ENCODE measurements at places on chromosomes 11 and 22.
A peak's percentile ranks its signal among the peaks of the same experiment; 100 is the strongest.

DNA sequence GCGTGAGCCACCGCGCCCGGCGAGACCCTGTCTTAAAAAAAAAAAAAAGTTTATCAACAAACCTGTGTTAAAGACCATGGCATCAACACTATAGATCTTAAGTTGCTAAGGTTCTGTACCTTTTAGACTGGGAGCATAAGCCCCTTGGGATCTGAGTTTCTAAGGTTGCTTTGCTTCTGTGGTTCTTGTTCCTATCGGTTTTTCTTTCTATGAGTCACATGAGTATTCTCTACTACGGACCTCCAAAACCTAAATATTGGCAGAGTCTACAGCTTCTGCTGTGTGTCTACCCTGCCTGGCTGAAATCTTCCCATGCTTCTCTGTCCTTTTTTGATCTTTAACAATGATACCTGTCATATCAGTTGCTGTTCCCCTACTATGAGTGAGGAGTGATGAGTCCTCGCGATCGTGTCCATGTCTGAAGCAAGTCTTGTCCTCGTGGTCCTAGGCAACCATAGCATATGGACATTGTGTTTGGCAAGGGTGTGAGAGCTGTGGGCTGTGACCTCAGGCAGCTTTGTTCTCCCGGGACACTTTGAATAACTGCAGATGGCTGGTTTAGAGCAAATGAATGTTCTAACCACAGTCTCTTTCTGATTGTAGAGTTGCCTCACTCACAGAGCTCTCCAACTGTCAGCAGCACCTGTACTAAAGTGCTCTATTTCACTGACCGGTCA lies 9.0 kb upstream of the DLAT start:
- DNase-seq, result no peak

- no peak for DNase-seq
These were observed 102.7 kb downstream of the FAR1 start for GRCh38 chr11:13771151-13771550.

- DNase-seq, result no peak
These were observed 21.7 kb downstream of the CCDC81 start for GRCh38 chr11:86396396-86396795.

DNA sequence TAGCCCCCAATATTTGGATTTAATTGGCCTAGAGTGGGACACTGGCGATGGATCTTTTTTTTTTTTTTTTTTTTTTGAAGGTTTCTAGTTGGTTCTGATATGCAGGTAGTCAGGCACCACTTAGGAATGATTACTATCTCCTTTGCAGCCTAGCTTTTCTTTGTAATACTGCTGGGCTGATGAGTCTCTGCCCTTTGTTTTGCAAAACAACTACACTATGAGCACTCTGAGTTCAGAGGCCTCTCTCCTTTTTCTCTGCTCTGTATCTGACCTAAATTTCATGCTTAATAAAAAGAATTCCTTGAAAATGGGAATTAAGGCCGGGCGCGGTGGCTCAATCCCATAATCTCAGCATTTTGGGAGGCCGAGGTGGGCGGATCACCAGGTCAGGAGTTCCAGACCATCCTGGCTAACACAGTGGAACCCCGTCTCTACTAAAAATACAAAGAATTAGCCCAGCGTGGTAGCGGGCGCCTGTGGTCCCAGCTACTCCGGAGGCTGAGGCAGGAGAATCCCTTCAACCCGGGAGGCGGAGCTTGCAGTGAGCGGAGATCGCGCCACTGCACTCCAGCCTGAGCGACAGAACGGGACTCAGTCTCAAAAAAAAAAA lies 1312.3 kb downstream of the FAM181B start:
- DNase-seq, result no peak

- DNase-seq, result no peak
These were observed 83.5 kb downstream of the C22orf31 start for GRCh38 chr22:28978158-28978557.

DNA sequence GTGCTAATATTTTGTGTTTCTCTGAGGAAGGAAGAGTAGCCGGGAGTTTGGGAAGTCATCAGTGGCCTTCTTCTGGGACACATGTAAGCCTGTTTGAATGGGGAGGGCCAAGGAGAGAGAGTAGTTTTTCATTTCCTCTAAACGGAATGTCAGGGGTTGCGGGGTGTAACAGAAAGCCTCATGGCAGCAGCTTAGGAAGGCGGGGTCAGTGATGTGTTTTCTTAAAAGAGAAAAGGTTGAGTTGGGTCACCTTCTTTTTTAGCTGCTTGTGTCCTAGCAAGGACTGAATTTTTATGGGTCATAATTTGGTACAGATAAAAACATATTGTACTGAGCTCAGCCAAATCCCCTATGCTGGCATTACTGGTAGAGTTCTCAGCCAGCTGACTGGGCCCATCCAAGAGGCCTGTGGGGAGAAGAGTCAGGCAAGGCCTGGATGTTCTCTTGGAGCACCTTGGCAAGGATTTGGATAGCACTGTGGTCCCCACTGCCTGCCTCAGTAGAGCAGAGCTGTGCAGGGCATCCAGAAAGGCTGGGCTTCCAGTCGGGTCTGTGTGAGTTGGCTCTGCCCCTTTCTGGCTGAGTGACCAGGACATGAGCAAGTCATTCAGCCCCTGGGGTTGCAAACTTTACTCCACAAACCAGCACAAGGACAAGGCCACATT lies 29.4 kb upstream of the NAV2 start:
- no peak for DNase-seq

DNA sequence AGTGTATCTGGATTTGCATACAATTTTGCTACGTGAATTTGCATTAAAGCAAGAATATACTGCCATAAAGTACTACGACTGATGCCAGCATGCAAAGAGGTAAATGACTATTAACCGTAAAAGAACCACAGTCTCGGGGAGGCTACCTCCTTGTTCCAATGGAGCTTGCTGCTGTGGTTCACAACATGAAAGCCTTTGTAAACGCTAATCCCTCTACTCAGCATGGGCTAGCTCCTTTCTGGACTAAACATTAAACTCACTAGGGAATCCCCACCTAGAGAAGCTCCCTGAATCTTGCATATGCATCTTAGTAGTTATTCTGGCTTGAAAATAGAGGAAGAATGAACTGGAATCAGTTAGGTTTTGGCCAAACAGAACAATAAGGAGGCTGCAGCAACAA lies 60.5 kb upstream of the ARHGAP32 start:
- no peak for DNase-seq

GRCh38 chr11:83063073-83063754 lies 8.5 kb downstream of the RAB30 start:
- no peak for DNase-seq

- DNase-seq, result no peak
These were observed 605.6 kb downstream of the SOX6 start for GRCh38 chr11:15750535-15751308.

DNA sequence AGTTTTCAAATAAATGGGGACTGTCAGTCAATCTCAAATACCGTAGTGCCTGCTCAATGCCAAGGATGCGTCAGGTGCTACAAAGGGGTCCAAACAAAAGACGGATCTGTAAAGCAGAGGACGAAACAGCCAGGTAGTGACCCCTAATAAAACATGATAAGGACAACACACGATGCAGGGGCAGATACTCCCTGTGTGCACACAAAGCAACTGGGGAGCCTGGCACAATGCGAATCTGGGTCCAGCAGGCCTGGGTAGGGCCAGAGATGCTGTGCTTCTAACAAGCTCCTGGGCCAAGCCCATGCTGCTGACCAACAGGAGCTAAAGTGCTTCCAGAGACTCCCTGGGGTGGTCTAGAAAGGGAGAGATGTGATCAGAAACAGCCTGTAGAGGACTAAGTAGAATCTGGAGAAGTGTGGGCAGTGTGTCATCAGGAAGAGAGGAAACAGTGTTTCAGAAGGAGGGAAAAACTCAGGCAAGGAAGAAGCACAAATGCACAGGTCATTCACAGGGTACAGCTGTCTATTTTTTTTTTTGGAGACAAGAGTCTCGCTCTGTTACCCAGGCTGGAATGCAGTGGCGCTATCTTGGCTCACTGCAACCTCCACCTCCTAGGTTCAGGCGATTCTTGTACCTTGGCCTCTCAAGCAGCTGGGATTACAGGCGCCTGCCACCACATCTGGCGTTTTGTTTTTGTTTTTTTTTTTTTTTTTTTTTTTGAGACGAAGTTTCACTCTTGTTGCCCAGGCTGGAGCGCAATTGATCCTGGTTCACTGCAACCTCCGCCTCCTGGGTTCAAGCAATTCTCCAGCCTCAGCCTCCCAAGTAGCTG lies 74.5 kb downstream of the MICAL3 start:
- no peak for DNase-seq

GRCh38 chr22:39090426-39091064 lies 6.5 kb upstream of the APOBEC3H start:
- no peak for DNase-seq

- no peak for DNase-seq
These were observed 57.3 kb downstream of the OTOG start for GRCh38 chr11:17604201-17604914.

GRCh38 chr22:23414727-23415489 lies 165.2 kb downstream of the IGLL1 start:
- no peak for DNase-seq

DNA sequence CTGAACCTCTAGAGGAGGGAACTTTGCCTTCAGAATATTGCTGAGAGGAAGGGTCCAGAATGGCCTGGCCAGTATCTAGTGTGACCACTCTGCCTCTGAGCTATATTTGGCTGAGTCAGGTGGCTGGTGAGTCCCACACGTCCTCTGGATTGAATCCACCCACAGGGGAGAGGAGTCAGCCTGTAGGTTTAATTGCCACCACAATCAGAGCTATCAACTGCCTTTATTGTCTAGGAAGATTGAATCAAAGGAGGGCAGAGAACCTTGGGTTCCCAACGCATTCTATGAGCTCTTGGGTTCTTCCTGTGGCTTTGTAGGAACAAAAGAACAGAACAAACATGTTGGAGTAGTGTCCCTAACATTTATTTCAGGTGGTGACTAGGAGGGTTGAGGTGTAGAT lies 67.7 kb downstream of the ST3GAL4 start:
- DNase-seq, result no peak

DNA sequence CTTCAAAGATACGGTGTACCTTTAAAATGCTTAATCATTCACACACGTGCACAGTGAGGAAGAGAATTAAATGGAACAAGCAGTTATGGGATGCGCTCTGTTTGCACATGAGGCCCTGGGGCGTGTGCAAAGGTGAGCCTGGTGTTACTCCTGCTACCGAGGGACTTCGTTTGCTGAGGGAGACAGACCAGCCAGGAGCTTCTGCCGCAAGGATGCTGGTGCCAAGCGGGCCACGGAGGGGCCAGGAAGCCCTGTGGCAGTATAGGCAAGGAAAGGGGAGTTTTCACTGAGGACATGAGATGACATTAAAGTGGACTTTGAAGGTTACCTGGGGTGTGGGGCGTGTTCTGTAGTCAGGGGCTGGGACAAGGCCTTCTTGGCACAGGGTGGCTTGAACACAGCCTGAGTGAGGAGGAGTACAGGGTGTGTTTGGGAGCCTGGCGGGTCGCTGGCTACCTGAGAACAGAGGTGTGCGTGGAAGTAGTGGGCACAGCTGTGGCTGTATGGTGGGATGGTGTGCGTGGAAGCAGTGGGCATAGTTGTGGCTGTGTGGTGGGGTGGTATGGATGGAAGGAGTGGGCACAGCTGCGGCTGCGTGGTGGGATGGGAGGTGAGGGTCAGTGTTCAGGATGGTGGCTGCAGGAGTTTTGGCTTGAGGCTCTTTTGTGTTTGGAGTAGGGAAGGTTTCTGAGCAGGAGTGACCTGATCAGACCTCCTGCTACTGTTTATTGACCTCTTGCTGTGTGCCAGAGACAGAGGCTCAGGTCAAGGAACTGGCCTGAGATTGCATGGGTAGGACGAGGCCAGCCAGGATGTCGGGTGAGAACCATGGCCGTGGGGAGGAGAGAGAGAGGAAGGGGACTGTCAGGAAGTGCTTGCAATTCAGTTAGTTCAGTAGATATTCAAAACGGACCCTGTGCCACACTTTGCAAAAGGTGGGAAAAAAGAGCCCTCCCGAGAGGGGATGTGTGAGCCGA lies 13.7 kb downstream of the TBC1D22A start:
- DNase-seq, result no peak

GRCh38 chr11:2194877-2195755 lies 23.5 kb upstream of the TH start:
- DNase-seq, result peak; percentile 77

DNA sequence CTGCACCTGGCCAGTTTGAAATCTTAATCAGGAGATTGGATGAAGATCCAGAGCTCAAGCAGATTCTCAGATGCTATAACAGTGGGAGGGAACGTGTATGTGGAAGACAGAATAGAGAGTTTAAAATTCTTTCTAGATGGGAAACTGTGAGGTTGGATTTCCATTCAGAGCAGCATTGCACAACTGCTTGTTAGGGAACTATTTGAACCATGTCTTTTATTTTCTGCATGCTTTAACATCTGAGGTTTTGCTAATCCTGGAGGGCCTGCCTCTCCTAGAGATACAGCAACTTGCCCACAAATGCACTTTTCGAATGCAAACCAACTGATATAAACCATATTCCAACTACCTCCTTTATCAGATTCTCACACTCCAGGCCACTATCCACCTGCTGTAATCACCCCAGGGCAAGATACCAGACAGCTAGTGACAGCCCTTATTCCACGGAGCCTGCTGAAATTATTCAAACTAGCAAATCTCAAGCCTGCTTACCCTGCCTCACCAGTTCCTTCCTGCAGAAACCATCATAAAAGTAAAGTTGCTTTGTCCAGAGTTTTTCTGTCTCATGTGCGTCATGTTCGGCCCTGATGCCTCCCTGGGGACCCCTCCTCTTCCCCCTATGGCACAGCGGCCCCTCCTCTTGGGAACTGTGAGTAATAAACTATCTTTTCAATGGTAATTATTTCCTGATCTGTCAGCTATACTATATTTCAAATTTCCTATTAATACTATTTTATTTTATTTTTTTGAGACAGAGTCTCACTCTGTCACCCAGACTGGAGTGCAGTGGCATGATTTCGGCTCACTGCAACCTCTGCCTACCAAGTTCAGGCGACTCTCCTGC lies 18.4 kb upstream of the SEC14L4 start:
- DNase-seq, result no peak

GRCh38 chr11:132670921-132671675 lies 861.2 kb downstream of the OPCML start:
- DNase-seq, result no peak

- DNase-seq, result no peak
These were observed 16.9 kb upstream of the SIK2 start for GRCh38 chr11:111585371-111585770.

GRCh38 chr11:120227228-120227852 lies 12.6 kb upstream of the POU2F3 start:
- no peak for DNase-seq

GRCh38 chr11:76219243-76219642 lies 12.9 kb upstream of the WNT11 start:
- DNase-seq, result no peak

DNA sequence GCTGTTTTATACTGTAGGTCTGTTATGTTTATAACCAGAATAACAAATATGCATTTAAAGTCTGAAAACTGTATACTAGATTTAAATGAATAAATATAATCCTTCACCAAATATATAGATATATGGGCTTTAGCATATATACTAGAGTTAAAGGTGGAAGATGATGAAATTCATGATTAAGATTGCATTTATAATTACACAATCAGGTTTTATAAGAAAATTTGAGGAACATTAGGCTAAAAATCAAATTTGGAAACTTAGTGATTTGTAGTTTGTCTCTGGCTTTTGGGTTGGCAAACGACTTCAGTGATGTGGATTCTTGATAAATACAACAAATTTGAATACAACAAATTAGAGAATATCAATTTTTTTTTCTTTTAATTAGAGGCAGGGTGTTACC lies 10.0 kb downstream of the BCL2L13 start:
- DNase-seq, result no peak
